Activated T-cell treated with anti-CD3 and anti-CD28 coated beads, Interleukin-2, amount 50 U/mL, for 72 hours (primary cell): ENCODE measurements at places on chromosomes 12 and 14.

GRCh38 chr14:28759653-28760313 lies 6.8 kb upstream of the FOXG1 start:
- no peak for DNase-seq

GRCh38 chr12:59843260-59843843 lies 247.5 kb downstream of the SLC16A7 start:
- no peak for DNase-seq

- DNase-seq, result no peak
These were observed 15.2 kb upstream of the METAP2 start for GRCh38 chr12:95458761-95459160.

GRCh38 chr14:69288011-69288771 lies 28.2 kb downstream of the GALNT16 start:
- no peak for DNase-seq

DNA sequence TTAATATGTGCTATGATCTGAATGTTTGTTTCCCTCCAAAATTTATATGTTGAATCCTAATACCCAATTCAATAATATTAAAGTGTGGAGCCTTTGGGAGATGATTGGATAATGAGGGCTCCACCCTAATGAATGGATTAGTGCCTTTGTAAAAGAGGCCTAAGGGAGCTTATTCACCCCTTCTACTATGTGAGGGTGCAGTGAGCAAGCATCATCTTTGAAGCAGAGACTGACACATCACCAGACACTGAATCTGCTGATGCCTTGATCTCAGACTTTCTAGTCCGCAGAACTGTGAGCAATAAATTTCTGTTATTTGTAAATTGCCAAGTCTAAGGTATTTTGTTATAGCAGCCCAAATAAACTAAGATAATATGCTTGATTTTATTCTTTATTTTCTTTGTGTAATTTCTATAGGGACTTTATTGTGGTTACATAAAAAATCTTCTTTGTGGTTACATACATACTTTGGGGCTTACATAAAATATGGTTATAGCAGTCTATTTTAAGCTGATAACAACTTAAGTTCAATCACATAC lies 131.1 kb upstream of the SLC38A2 start:
- no peak for DNase-seq

GRCh38 chr12:121949648-121950397 lies 31.4 kb downstream of the CFAP251 start:
- DNase-seq, result no peak

DNA sequence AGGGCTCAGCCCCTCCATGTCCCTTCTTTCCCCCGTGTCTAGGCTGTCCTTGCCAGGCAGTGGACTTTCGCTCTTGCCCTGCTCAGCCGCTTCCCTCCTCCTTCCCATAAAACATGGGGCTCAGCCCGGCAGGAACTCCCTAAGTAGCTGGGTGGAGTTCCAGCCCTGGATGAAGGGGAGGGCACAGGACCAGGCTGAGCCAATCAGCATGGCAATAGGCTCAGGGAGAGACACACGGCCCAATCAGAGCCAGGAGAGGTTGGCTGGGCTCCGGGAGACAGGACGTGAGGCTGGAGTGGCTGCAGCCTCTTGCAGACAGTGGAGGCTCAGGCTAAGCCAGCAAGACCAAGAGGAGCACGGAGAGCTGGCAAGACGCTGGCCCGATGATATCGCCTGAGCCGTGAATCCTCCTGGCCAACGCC lies 54.3 kb downstream of the GALNT9 start:
- DNase-seq, result no peak

GRCh38 chr14:51650716-51651387 lies 858 bp upstream of the FRMD6 start:
- no peak for DNase-seq

DNA sequence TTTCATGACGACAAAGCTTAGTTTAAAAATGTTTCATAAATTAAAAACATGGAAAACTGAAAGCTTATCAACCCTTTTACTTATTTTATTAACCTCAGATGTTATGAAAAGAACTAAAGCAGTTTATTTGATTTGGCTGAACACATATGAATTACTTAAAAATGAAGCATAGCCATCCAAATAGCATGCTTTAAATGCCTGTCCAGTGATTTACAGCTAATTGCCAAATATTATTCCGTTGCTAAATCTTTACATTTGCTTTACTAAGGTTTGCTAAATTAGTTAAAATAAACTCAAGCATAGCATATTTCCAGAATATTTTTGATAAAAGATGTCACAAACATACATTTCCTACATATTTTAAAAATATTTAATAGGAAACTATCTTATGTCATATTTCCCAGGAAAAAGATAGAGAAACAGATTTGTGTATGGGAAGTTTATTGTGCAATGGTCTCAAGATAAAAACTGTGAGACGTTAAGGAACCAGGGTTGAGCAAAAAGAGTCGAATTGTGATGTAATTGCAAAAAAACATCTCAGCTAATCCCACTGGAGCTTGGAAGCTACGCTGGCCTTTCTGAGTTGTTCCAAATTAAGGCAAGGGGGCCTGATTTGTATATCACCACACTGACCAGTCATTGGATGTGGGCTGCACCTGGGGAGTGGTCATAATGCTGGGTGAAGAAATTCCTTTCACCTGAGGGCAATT lies 25.8 kb downstream of the GPR135 start:
- no peak for DNase-seq

DNA sequence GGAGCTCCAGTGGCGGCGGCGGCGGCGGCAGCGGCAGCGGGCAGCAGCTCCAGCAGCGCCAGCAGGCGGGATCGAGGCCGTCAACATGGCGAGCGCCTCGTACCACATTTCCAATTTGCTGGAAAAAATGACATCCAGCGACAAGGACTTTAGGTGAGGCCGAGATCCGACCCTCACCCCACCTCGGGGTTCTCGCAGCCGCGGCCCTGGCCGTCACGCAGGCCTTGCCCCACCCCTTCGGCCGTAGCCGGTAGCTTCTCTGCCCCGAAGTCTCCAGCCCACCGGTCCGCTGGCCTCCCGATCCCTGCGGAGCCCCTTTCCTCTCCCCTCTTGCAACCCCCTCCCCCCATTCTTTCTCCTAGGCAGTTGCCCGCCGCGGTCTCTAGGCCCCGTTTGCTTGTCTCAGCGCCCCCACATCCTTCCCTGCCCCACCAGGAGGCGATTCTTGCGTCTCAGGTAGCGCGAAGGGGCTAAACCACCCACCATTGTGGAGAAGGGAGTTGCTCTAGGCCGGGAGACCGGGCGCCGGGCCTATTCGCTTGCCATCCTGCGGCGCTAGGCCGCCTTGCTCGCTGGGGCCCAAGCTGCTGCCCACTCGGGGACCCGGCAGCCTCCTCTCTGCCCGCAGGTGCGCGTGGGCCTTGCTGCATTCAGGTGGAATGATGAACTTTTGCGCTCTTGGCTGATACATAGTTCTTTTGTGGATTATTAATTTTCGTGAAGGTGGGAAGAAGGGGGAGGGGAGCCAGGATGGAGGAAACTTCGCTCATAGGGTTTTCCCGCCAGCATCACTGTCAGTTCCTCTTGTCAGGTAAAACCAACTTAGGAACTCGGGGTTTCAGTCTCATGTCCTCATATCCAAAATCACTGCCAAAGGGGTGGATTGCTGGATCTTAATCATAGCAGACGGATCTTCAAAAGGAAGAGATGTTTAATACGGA lies 745 bp downstream of the CAND1 start:
- DNase-seq, result peak; percentile 61

DNA sequence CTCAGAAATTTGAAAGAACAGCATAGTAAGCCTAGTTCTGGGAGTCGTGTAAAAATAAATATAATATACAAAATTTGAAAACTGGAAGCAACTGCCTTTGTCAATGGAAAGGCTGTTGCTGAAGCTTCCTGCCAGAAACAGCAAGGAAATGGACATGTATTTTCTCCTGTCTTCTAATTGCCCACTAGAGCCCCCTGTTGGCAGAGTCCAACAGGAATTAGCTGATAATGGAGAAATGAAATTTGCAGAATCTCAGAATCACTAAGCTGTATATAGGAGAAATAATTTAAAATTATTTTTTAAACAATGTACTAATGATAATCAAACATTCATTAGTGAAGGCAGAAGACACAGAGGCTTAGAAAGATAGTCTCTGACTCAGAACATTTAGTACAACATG lies 414.8 kb downstream of the SLC6A15 start:
- no peak for DNase-seq

DNA sequence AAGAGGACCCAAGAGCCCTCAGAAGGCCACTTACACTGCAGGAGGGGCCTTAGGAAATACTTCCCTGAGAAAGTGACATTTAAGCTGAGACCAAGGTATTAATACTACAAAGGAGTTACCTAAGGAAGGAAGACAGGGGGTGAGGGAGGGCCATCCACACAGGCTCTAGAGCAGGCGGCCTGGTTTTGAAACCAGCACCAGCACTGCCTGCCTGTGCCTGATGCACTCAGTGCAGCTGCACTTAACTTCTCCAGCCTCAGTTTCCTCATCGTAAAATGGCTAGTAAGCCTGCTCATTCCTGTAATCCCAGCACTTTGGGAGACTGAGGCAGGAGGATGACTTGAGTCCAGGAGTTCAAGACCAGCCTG lies 45.5 kb upstream of the PLEKHG6 start:
- no peak for DNase-seq
